ENCODE measurements at places on chromosomes 5 and 9.

- no peak for DNase-seq
Observed at GRCh38 chr9:85142968-85143367, 473.4 kb downstream of the NTRK2 start.

DNA sequence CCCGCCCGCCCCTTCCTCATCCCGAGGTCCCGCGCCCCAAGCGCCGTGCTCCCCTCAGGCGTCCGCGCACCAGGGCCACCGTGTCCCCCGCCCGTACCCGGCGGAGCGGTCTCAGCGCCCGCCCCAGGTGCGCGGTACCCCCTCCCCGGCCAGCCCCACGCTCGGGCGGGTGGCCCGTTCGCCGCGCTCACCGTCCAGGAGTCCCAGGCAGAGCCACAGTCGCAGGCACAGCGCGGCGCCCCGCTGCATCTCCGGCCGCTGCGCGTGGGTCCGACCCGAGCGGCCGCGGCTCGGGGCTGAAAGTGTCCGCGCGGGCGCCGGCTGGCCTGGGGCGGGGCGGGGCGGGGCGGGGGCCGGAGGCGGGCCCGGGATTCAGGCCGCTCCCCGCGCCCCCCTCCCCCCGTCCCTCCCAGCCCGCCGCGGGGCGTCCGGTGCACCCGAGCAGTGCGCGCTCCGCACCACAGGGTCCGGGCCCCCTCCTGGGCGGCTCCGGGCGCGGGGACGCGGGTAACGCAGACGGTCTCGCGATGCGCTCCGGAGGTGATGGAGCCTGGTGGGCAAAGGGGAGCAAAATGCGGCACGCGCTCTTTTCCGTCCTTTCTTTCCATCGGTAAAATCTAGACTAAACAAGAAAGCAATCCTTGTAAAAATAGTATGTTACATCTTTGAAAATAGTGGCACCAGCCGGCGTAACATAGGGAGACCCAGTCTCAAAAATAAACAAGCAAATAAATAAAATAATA, at the start of gene FLT4:
TSS of gene FLT4 (minus strand) at position 304 of the 743 bp plus-strand sequence. CDS start at position 249, 55 bp downstream.
- no peak for DNase-seq

DNA sequence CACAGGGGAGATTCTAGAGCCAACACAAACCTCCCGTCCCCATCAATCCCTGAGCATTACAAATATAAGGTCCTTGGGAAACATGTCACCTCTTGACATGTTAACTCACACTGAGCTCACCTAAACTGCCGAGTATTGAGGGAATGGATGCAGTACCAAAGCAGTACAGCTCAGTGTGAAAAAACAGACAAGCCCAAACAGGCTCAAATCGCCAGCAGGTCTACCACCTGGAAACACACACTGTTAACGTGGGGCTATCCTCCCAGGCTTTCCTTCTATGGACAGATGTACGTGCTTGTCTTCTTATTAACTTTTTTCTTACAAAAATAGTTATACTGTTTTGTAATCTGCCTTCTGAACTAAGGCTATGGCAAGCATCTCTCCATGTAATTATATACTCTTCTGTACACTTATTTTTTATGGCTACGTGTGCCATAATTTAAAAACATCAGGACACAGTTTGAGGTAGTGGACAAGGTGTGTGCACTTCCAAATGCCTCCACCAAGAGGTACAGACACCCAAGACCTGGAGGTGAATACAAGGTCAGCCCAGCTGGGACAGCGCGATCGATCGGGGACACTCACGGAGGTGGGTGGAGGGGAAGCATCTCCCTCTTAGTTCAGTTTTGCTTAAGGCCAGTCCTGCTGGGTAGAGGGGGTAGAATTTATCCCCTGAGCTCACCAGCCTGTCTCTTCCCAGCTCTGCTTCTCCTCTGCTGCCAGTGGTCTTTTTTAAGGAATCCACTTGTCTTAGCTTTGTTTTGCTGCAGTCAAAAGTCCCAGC, 76.5 kb downstream of the DAP start:
- no peak for DNase-seq

GRCh38 chr5:67181648-67182221, 14.9 kb downstream of the CD180 start:
- DNase-seq, result no peak

- no peak for DNase-seq
Observed at GRCh38 chr9:129400001-129400970, 220.6 kb downstream of the C9orf50 start.

DNA sequence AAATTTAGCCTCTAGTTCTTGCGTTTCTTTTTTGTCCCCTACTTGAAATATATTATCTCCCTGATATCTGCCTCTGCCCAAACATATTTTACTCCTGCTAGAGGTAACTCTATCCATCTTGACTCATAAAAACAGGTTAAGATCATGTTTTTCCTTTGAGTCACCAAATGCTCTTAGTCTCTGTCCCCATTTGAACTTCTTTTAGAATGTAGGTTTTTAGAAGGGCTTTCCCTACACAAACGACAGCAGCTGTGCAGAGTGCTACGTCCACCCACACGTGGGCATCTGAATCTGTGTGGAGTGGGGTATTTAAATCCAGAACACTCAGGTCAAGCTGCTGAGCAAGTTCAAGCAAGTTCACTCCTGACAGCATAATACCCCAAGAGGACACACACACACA, 2.2 kb downstream of the HSD17B3 start:
- no peak for DNase-seq

DNA sequence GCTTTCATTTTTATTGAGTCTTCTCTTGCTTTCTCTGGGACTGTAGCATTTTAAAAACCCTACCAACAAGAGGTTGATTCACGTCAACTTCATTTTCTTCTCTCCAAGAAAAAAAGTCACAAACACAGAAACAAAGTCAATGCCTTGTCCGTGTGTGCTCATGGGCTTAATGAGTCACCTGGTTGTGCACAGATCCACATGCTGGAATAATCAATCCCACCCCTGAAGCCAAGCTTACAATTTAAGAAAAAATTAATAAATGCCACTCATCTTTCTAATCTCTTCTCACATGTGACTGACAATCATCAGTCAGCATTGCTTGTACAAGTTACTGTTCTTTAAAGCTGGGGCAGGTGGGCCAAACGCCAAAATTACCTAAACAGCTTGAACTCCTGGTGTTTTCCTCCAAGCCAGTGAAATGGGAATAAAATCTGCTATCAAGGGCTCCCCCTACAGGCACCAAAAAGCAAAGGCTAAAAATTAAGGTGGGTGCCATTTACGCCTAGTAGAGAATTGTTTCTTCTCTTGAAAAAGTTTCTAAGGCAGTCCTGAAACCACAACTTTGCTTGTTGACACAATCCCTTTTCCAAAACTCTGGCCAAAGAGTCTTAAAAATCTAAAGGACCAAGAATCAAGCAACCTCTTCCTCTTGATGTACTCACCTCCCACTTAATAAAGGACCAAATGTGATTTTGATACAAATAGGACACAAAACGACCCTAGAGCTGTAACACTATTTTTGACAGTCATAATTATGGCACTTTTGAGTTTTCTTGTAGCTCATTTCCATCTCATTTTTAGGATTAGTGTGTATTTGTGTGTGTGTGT, 21.3 kb downstream of the TRMO start:
- DNase-seq, result no peak

GRCh38 chr5:171207256-171207847, 101.7 kb upstream of the TLX3 start:
- no peak for DNase-seq

DNA sequence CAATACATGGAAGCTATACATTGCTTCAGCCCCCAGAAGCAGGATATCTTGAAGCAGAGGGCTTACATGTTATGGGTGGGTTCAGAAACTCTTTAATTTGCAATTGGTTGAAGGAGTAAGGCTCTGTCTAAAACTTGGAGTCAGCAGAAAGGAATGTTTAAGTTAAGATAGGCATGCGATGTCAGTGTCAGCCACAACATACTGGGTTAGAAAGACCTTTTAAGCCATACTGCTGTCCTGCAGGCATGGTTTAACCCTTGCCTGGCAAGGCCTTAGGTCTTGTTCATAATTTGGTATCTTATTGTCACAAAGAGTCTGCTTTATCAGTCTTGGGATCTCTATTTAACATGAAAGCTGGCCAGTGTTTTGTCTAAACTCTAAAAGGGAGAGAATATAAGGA, 1619.6 kb upstream of the WWC1 start:
- DNase-seq, result no peak

- DNase-seq, result no peak
Observed at GRCh38 chr5:157067005-157067404, 8.1 kb upstream of the HAVCR1 start.

GRCh38 chr5:64149268-64149667, 16.4 kb upstream of the RNF180 start:
- no peak for DNase-seq

DNA sequence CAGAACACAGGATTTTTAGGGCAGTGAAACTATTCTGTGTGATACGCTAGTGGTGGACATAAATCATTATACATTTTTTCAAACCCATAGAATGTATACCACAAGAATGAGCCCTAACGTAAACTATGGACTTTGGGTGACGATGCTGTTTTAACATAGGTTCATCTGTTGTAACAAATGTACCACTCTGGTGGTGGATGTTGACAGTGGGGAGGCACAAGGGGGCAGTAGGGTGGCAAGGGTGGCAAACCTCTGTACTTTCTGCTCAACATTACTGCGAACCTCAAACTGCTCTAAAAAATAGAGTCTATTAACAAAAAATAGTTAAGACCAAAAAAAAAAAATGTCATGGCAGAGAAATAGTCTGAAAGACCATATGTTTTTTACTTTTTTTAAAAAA, 9.1 kb upstream of the MVB12B start:
- no peak for DNase-seq

DNA sequence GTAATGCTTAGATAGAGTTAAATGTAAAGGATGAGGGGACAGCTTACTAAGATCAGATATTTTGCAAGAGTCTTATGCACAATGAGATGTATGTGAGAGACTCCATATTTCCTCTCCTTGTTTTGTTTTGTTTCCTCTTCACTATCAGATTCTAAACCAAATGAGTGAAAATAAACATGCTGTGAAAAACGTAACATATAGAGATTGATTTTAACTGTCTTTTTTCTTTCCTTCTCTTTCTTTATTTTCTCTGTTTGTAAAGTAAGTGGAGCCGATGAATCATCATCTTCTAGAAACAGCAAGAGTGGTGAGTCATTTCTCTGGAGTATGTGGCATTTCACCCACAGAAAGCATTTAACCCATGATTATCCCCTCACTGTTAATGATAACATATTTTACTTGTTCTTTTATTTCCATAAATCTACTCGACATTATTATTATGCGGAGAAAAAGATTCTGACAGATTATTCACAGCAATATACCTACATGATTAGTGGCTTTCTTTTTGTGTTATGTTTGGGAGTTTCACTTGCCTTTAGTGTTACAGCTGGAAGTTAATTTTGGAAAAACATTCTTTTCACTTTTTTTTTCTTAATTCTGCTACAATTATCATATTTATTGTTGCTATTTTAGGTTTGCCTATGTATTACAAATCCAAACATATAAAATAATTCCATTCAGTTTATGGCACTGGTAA, 2.1 kb upstream of the ANXA1 start:
- DNase-seq, result no peak

GRCh38 chr9:75964427-75964826, 74.0 kb downstream of the PCSK5 start:
- no peak for DNase-seq

GRCh38 chr9:12689233-12689632, 4.0 kb upstream of the TYRP1 start:
- DNase-seq, result no peak

DNA sequence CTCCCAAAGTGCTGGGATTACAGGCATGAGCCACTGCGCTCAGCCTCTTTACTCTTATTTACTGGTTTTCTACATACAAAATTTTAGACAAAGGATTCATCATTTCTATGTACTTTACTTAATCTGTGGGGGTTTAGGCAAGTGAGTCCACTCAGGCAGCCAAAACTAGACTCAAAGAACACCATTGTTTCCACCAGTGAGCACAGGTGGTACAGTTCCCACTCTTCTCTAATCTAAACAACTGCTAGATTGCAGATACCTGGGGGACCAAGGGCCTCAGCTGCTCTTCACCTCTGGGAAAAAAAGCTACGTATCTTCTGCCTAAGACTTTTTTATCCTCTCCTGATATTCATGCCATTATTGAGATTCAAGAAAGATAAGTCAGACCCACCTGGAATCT, 260.1 kb downstream of the EBF1 start:
- no peak for DNase-seq

GRCh38 chr9:77433675-77434445, 214.3 kb downstream of the GNA14 start:
- no peak for DNase-seq

DNA sequence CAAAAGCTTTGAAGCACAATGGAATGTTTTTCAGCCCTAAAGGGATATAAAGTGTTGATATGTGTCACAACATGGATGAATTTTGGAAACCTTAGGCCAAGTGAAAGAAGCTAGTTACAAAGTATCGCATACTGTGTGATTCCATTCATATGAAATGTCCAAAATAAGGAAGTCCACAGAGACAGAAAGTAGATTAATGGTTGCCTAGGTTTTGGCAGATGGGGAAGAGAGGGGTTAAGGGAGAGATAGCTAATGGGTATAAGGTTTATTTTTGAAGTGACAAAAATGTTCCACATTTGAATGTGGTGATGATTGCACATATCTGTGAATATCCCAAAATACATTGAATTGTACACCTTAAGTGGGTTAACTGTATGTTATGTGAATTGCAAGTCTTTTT, 57.5 kb upstream of the MCCC2 start:
- DNase-seq, result no peak

- no peak for DNase-seq
Observed at GRCh38 chr9:116008278-116008677, 145.3 kb upstream of the PAPPA start.

DNA sequence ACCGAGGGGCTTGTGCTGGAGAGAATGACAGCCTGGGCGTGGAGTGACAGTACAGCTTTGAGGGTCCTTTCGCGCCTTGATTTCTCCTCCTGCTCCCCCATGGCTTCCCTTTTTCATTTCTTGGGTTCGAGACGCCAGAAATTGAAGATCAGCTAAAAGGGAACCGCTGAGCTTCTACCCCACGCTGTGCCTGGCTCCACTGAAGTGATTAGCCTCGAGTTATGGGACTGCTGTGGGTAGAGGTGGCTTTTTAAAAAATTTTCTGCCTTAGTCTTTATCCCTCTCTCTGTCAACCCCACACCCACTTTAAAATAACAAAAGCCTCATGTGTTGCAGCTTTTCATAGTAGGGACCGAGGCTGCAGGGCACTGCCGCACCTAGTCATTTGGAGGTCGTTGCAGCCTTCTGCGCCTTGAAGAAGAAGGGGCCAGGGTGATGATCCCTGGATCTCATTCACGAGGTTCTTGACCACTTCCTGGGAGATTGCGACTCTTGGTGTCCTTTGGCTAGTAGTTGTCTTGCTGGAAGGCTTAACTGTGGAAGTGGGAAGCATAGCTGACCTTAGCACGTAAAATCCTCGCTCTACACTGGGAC, 603 bp downstream of the PPIP5K2 start:
- no peak for DNase-seq

DNA sequence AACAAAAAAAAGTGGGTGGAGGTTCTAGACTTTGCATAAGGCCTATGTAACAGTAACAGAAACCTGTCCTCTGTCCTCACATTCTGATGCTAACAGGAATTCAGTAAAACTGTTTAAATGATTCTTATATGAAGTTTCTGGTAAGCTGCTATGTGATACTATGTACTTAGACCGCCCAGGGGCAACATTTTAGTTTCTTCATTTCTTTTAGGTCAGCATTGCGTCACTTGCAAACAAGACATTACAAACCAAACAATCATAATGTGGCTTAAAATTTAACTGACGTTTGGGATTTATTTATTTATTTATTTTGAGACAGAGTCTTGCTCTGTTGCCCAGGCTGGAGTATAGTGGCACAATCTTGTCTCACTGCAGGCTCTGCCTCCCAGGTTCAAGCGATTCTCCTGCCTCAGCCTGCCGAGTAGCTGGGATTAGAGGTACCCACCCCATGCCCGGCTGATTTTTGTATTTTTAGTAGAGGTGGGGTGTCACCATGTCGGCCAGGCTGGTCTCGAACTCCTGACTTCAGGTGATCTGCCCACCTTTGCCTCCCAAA, 44.3 kb downstream of the TENT4A start:
- DNase-seq, result no peak

Measured in GOT3 (cell line).